Fibroblast of villous mesenchyme (primary cell): ENCODE measurements at places on chromosomes 3 and 15. TPM values are rescaled to one million over a fixed set of nuclear protein-coding genes. Genes with fewer than 3 reads are reported as not detected.

- no peak for DNase-seq
Measured at GRCh38 chr15:35722501-35722900, 176.5 kb upstream of the DPH6 start.

- DNase-seq: no peak
Measured at GRCh38 chr3:184415203-184415490, 35.3 kb downstream of the CHRD start.

DNA sequence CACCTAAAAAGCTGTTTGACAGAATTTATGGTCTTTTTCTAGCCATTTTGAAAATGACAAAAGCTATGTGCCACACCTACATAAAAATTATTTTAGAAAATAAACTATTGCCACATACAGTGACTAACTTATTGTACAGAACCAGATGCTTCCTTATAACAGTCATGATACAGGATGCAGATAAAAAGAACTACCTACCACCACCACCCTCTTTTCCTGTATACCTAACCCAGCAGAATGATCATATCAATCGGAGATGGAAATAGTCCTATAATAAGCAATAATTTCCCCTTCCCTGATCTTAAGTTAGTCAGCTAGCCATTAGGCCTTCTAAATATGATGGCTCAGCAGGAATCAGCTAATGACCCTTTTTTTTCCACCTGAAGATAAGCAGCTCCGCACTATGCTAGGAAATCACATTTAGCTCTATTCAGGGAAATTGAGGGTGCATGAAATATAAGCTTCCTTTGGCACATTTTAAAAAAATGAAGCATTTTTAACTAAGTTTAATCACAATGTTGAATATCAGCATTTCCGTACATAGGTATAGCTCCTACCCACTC, 155.5 kb upstream of the SETMAR start:
- DNase-seq: no peak

DNA sequence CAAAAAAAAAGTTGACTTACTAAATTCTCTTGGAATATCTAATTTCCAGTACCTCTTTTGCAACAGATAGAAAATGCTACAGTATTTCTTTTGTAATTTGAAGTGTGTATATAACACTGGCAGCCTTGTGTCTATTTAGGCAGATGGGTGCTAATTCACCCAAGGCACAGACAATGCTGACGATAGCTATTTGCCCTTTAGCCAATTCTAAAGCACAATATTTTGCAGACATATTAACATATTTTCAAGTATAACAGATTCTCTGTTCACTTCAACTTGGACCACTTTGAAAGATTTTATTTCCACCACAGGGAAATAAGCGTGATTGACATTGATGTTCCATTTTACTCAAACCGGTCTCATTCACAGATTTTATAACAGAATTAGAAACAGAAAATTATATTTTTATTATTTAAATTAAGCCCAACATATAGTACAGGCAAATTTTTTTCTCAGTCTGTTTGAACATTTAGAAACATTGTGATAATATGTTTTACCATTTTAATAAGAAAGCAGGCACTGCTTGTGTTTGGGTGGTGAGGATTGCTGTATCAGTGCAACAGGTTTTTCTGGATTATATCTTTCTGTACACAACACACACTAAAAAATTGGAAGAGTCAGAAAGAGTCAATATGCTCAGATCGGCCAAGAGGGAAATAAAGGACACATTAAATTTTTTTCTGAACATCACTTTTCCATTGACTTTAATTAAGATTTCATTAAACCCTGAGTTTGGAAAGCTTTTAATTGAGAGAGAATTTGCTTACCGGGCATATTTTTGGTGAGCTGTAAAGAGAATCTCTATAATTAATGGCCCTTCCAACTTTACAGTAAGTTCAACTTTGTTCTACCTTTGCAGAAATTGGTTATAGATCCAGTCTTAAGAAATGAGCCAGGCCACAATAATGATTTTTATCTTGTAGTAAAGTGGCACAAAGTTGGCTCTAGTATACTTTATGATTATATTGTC, 327.3 kb upstream of the NR2F2 start:
- DNase-seq: no peak

DNA sequence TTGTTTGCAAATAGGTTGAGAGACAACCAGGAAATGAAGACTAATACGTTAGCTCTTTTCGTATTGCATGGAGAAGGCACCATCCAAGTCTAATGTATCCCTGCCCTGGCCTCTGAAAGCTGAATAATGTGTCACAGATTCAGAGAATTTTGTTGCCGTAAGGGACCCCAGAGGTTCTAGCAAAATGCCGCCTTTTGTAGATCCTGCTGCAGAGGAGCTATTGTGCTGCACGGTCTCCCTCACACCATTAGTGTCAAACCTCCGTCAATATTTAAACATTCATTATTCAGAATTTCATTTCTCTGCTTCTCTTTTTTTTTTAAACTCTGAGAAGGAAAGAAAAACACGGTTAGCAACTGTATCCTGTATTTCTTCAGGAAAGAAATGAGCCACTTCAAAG, 238.7 kb downstream of the EPHB1 start:
- no peak for DNase-seq

DNA sequence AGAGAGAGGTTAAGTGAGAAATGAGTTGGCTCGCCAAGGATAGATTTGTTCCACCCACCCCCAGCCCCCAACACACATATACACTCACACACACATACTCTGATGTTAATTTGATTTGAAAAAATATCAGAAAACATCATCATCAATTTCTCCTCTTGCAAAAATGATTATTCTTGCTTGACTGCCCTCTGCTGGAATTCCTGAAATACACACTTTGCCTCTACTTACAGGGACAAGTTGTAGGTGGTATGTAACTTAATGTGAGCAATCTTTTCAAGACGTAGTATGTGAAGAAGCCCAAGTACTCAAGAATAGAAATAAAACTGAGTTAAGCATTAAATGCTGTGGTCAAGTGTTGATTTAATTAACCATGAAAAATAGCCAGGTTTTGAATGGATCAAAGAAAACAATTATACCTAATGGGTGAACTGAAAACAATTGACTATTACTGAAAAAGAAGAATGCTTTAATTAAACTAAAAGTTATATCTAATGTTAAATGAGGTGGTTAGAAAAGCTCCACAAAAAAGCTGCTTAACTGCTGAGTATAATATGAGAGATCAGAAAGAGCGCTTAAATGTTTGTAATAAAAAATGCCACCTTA, 46.6 kb upstream of the MDFIC2 start:
- peak; percentile 20 for DNase-seq

- DNase-seq: peak; percentile 73
Measured at GRCh38 chr3:12235691-12236090, 53.2 kb upstream of the PPARG start.

DNA sequence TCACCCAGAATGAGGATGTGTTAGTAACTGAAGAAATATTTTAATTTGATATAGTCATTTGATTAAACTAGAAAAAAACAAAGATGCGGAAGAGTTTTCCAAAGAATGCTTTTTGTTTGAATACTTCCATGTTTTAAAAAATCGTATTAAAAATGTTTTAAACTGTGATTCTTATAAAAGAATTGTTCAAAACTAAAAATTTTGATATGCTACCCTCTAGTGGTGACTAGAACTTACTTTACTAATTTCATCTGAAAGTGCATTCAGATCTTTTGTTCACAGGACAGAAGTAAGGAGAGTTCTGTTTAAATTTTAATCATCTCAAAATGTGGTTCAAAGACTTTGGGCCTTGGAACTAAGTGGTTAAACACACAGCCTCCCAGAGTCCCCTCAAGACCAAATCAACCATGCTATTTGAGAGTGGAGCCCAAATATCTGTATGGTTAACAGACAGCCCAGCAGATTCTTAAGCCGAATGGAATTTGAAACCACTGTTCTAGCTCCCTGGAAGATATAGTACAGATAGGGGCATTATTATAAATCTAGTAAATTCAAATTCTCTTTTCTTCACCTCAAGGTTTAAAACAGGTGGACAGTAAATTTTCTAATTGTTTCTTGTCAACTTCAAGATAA, 45.2 kb upstream of the SYNPR start:
- peak; percentile 7 for DNase-seq

- DNase-seq: no peak
Measured at GRCh38 chr15:63864186-63864585, 30.4 kb upstream of the HERC1 start.

GRCh38 chr3:42051384-42052131, 39.6 kb upstream of the TRAK1 start:
- no peak for DNase-seq

DNA sequence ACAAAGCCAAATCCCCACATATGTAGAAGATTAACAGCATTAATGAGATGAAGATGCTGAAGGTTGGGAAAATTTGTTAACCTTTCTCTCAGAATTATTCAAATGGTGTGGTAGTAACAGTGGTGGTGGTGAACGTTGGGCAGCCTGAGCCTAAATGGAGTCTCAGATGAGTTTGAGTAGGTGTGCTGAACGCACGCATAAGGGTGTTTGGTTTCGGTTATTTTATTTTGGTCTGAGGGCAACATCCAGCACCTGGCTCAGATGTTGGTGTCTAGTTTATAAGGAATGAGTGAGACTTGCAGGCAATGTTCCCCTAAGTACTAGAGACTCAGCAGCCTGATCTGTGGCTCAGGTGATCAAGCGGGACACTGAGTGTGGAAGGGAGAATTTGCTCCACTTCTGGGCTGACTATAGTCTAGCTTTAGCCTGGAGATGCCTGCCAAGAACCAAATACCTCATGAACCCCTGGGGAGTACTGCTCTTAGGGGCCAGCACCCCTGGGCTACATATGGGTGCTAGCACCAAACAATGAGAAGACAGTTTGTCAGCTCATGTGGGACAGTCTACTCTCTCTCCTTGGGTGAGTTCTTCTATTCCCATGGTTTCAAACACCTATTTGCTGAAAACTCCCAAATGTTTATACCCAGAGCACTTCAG, 39.5 kb upstream of the ATP2C1 start:
- no peak for DNase-seq

DNA sequence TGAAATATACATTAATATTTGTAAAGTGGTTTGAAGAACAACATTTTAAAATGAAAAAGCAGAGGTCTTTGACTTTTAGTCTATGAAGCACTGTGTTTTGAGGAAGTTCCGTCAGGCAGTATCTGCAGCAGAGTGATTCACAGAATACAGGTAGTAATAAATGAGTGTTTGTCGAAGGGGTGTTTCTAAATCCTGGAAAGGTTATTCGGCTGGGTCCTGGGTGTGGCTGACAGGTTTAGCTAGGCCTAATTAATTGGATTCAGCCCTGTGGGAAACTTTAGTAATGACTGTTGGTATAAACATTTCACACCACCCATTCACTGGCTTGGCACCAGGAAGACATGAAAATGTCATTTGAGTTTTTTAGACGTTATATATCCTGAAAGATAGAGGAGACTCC, 51.3 kb downstream of the TIPARP start:
- no peak for DNase-seq

GRCh38 chr3:194395778-194396538, 3.1 kb downstream of the GP5 start:
- DNase-seq: peak; percentile 92

GRCh38 chr3:38957296-38957695, 94.4 kb downstream of the SCN11A start:
- no peak for DNase-seq

- DNase-seq: no peak
Measured at GRCh38 chr3:50435371-50436113, 67.9 kb downstream of the CACNA2D2 start.

DNA sequence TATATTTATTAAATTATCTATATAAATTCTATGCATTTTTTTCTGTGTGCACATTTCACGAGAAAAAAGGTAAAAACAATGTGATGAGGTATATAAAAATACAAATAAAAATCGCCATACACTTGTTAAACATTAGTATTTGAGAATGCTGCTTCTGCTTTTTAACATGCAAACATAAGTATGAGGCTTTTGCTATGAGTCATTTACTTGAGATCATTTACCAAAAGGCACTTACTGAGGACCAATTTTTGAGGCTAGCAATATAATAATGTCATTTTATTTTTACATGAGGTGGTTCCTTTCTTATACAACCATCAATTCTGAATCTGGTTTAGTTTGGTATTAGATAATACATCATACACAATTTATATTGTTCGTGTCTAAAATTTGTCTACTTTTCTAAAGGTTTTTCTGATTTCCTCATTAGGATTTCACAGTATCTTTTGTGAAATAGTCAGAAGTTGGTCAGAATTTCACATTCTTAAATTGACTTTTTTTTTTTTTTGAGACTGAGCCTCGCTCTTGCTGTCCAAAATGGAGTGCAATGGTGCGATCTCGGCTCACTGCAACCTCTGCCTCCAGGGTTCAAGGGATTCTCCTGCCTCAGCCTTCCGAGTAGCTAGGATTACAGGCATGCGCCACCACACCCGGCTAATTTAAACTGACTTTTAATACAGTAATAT, 25.6 kb downstream of the DCUN1D1 start:
- DNase-seq: no peak

- DNase-seq: peak; percentile 83
Measured at GRCh38 chr3:78645628-78646310, 1122.0 kb downstream of the ROBO1 start.

DNA sequence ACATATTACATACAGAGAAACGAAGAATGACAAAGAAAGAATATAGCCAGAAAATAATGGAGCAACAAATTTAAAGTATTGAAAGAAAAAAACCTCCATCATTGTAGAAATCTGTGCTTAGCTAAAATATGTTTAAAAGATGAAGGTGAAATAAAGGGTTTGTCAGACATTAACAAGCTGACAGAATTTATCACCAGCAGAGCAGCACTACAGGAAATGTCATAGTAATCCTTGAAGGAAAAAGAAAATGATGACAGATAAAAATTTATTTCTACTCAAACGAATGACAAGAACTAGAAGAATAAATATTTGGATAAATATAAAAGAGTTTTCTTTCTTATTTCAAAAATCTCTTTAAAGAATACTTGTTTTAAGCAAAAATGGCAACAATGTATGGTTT, 40.6 kb upstream of the OTOL1 start:
- DNase-seq: no peak

The AQR gene
- 27.1 and 38.4 TPM in 2 replicates for total RNA-seq

The ACP3 gene
- 2.3 and 10.8 TPM in 2 replicates for total RNA-seq

The ZNF860 gene
- 0.86 and 0.97 TPM in 2 replicates for total RNA-seq

The MED12L gene
- 0.32 and 1.3 TPM in 2 replicates for total RNA-seq

The B2M gene
- total RNA-seq: 2,255 and 2,821 TPM in 2 replicates

The PATL2 gene
- total RNA-seq: 0.86 and 0.97 TPM in 2 replicates

The ARPP21 gene
- not detected in 2 replicates for total RNA-seq

The FGF7 gene
- 75.7 and 369 TPM in 2 replicates for total RNA-seq

The CLDN18 gene
- total RNA-seq: not detected in 2 replicates

The ITGB5 gene
- total RNA-seq: 229 and 231 TPM in 2 replicates

The KCNMB2 gene
- total RNA-seq: under 0.01 TPM in 1 of 2 replicates, not detected in the other

The METTL6 gene
- 29.3 and 46.2 TPM in 2 replicates for total RNA-seq

The THPO gene
- 0.32 and 0.86 TPM in 2 replicates for total RNA-seq

The MESP1 gene
- total RNA-seq: under 0.01 TPM in 2 replicates

The SLC2A2 gene
- under 0.01 TPM in 1 of 2 replicates, not detected in the other for total RNA-seq

The EPHA6 gene
- 1.6 and 1.7 TPM in 2 replicates for total RNA-seq

The C3orf62 gene
- 1.3 and 2.3 TPM in 2 replicates for total RNA-seq

The PLA2G4E gene
- total RNA-seq: not detected in 2 replicates
